ENCODE measurements at places on chromosomes 5 and 9.

DNA sequence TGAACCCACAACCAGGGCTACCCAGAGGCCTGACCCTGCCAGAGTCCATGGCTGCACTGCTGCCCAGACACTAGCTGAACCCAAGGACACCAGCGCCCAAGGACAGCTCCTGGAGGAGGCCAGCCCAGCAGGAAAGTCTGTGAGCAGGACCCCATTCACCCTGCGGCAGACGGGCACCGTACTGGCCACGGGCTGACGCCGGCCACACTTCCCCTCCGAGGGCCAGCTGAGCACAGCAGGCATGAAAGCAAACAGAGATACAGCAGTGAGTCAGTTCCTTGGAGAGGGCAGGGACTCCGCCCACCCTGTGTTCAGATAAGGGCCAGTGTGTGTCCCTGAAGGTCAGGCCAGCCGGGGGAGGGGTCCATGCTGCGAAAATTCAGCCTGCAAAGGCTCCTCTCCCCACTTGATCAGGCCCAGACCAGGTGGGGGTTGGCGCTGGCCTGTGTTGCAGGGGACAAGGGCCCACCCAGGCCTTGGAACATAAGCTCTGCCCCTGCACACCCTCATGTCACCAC is 3.2 kb downstream of the RNF208 start:
- no peak for DNase-seq

- DNase-seq: no peak
These were observed 231.6 kb downstream of the SLF1 start for GRCh38 chr5:94849821-94850736.

DNA sequence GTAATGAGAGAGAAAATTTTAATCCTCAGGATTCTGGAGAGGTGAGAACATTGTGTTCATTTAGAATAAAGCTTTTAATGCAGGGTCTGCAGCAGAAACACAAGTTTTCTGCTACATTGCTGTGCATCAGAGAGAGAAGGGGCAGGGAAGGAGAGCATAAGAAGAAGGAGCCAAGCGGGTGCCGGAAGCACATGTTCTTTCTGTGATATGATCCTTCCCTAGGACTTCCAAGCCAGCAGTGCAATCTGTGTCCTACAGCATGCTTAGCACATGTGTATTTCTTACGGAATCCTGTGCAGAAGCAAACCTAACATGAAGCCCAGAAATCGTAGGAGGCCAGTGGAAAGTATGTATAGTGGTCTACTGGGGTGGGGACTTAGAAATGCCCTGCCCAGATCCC is 458.3 kb upstream of the BRINP1 start:
- DNase-seq: no peak

DNA sequence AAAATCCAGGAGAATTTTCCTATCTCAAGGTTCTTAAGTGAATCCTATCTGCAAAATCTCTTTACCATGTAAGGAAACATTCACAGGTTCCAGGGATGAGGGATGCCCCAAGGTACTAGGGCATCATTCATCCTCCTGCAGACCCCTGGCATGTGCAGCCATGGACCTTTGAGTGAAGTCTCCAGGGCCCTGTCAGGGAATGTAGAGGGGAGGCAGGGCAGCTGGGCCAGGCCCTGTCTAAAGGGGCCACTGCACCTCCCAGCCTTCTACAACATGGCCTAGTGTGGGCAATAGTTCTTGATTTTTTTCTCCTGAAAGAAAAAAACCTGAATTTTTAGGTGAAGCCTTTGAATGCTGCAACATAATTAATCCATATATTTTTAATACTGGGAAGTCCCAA is 63.3 kb downstream of the SEMA4D start:
- DNase-seq: no peak

DNA sequence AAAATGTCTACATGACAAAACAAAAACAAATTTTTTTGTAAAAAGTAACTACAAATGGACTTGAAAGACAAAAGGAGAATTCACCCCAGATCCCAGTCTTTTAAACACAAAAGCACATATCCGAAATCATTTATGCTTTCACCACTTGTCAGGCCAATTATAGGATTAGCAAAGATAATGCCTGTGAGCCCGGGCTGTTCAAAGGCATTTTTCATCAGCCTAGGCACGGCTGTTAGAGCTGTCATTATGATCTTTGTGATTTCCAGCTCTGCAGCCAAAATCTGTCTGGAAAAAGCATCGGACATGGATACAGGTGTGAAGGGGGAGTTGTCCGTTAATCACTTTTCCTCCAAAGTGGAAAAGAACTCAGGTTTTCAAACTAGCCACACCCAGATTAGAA is 23.6 kb upstream of the RAB14 start:
- DNase-seq: no peak

DNA sequence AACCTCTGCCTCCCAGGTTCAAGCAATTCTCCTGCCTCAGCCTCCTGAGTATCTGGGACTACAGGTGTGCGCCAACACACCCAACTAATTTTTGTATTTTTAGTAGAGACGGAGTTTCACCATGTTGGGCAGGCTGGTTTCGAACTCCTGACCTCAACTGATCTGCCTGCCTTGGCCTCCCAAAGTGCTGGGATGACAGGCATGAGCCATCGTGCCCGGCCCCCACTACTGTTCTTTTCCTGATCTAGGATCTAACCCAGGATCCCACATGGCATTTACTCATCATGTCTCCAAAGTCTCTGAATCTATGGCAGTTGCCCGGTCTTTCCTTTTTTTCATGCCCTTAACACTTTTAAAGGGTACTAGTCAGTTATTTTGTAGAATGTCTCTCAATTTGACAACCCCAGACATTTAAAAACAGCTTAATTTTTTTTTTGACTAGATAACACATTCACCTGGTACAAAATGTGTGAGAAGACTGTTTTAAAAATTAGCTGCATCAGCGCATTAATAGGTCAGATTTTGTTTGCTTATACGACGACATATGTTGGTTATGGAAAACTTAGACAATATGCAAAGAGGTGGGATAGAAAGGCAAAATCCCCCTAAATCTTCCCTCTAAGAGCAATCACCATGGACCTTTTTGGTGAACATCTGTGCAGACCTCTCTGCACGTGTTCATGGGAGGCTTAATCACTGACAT is 46.5 kb downstream of the STOM start:
- no peak for DNase-seq

GRCh38 chr5:174755106-174755505 is 30.7 kb downstream of the MSX2 start:
- DNase-seq: no peak

DNA sequence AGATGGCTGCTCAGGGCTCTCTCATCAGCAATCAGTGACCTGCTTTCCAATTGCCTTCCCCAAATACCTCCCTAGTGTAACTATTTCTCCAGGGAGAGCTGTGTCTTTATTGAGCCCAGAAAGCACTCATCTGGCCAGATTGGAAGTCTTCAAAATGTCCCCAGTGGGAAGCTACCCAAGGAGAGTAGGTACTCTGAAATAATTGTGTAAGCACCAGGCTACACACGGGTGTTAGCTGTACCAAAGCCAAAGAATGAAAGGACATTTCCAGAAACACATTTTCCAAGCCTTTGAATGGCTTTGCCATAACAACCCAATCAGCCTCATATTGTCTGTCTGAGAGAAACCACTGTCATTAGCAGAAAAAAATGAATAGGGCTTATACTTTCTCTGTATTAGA is 318.8 kb downstream of the FAM170A start:
- DNase-seq: no peak

- no peak for DNase-seq
These were observed 233.2 kb downstream of the FBXL17 start for GRCh38 chr5:108148715-108149139.

Measured in uterus (tissue), 4 donors.